ENCODE measurements at places on chromosomes 11 and 22.
A peak's percentile ranks its signal among the peaks of the same experiment; 100 is the strongest.

- DNase-seq, result no peak
These were observed 50.6 kb upstream of the ACCSL start for GRCh38 chr11:43997022-43997660.

DNA sequence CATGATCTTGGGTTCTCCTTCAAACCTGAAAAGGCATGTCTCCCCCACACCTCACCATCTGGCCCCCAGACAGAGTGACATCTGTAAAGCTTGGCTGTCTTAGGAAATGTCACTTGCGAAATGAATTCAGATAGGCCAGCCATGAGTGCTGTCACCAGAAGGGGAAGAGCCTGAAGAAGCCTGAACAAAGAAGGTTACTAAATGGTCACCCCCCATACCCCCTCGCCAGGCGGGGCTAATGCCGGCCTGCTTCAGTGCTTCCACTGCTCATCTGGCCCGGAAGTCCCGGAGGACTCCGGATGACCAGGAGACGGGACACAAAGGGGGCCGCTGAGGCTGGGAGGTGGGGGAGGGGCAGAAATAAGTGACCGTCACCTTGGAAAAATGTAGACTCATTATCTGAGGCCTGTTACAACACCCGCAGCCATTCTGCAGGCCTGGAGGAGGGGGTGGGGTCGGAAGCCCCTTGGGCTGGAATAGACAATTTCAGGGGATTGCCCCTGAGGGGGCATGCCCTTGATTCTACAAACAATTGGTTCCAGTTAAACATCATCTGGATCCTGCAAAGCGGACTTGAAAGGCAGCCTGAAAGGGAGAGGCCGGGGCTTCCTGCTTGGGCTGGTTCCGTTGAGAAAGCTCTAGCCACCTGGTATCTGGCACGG lies 43.2 kb downstream of the NAT10 start:
- no peak for DNase-seq

DNA sequence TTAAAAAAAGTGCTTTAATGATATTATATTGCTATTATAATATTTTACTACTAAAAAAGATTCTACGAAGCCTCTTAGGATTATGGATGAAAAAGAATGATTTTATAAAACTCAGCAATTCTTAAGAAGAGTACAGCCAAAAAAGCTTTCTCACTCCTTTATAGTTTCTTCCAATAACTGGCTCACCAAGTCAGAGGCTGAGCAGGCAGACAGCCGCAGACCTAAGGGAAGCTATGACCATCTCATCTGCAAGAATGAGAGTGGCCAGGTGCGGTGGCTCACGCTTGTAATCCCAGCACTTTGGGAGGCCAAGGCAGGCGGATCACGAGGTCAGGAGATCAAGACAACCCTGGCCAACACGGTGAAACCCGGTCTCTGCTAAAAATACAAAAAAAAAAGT lies 12.7 kb upstream of the EMID1 start:
- no peak for DNase-seq

DNA sequence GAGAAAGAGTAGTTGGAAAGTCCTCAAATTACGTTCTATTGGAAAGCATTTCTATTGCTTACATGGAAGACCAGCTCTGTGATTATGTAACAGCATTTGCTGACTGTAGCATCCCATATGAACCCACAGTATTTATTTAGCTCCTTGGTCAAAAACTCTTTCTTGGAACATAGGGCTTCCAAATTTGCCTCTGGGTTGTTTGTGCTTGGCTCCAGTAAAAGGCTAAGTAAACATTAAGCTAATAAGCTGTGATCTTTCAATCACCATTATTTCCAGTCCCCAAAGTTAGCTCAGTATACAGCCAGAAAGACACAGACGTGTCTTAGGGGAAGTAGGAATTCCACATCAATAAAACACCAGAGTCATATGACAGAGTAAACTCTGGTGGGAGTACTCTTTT lies 668.8 kb downstream of the DLG2 start:
- DNase-seq, result no peak

DNA sequence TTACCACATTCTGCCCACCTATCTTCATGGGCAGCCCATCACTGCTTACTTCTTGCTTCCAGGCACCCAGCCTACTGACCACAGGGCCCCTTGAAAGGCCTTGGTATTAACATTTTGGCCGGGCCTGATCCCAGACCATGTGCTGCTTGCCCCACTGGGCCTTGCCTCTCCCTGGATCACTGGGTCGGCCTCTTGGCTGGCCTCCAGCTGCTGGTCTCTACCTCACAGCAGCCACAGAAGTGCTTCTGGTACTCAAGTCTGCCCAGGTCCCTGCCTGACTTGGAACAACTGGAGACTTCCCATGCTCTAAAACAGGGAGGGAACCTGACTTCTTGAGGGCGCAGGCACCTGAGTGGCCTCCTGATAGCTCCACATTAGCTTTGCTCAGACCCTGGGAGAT lies 63.6 kb downstream of the THAP12 start:
- no peak for DNase-seq

DNA sequence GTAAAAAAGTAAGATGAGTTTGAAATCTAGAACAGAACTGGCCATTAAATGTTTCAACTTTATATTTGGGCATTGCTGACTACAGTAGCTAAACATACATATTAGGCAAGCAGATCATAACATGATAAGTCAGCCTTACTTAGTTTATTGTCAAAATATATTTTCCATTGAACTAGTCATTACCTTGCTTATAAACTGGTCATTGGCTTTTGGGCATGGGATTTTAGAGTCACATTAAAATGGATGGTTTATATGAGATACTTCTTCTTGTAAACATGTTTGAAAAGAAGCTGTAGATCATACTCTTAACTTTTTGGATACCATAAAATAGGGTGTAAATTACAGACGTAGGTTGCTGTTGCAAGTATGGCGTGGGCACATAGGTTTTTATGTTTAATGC lies 2.7 kb downstream of the HIPK3 start:
- no peak for DNase-seq

DNA sequence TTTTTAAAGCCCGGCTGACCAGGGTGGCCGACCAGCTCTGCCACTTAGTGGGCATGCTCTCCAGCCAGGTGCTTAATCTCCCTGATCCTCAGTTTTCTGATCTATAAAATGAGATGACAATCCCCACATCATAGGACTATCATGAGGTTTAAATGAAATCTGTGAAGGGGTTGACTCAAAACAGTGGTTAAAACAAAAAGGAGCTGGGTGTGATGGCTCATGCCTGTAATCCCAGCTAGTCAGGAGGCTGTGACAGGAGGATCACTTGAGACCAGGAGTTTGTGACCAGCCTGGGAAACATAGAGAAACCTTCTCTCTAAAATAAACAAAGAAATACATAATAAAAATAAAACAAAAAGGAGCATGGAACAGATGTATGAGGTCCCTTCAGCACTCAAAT lies 3.6 kb upstream of the C11orf86 start:
- DNase-seq, result no peak

DNA sequence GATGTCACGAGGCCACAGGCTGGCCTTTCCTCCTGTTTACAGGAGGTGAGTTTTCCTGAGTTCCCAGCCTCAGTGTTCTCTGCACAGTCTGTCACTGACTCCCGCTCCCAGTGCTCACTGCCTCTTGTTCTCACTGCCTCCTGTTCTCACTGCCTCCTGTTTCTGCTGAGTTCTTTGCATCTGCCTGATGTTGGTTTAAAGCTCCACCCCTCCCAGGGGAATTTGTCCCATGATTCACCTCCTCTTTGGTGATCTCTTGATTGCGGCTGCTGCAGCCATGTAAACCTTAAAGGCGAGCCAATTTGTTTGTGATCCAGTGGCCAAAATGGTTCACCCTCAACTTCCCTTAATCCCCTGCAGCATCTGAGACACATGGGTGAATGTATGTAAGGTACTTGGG lies 6.0 kb upstream of the TUBA8 start:
- DNase-seq, result no peak

DNA sequence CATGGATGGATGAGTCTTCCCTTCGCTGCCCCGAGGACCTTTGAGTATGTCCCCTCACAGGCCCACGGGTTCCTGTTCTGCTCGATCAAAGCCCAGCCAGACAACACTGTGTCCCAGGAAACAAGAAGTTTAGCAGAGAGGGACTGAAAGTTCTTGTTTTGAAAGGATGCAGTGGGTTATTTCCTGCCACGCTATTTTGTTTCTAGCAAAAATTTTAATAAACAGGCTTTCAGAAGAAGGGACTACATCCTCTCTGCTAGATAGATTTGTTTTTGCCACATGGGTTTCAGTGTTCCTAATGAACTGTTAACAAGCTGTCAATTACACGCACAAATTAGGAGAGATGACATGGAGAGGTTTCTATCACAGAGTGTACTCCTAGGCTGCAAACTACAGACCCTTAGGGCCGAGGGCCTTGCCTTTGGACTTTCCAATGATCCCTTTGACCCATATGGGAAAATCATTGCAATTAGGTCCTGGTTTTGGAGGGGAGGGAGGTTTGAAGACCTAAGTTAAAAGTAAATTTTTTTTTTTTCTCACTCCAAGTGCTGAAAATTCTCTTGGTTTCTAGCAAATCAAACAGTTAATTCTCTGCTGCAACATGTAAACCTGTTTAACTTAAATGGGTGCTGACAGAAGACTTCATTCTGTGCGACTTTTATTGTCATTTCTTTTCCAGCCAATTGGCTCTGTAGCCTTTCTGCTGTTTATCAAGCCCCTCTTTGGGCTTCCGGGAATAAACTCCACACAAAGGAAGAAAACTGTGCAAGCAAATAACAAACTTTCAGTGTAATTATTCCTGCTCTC lies 81.4 kb downstream of the RCN1 start:
- DNase-seq, result no peak

- DNase-seq, result peak; percentile 79
These were observed 415.1 kb downstream of the ETS1 start for GRCh38 chr11:128172046-128172878.

DNA sequence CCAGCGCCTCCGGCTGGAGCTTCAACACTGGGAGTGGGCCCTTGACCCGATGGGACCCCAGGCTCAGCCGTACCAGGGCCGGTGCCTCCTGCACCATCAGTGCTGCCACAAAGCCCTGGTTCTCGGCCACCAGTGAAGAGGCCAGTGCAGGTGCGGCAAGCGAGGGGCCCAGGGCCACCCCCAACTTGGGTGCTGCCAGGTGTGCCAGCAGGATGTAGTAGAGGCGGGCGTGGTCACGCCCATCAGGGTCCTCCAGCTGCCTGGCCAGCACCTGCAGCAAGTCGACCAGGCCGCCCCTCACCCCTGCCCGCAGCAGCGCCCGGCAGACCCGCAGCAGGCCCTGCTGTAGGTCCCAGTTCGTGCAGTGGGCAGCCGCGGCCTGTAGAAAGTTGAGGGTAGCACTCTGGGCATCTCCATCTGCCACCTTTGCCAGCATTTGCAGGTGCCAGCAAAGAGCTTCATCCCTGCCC lies 2.3 kb downstream of the AP5B1 start:
- DNase-seq, result no peak

DNA sequence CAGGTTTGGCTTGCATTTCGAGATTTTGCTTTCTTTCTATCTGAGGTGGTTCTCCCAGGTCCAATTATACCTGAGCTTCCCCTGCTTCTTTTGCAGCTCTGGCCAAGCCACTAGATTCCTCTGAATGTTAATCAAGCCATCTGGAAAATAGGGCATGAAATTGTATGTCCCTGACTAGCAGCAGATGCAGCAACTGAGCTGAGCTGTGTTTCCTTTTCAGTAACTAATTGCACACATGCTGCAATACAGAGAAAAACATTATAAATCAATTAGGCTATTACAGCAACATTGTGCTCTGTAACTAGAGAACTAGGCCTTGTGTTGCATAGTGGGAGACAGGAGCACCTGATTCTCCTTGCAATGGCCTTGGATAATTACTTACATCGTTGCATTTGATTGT lies 408.3 kb downstream of the ETS1 start:
- DNase-seq, result no peak

DNA sequence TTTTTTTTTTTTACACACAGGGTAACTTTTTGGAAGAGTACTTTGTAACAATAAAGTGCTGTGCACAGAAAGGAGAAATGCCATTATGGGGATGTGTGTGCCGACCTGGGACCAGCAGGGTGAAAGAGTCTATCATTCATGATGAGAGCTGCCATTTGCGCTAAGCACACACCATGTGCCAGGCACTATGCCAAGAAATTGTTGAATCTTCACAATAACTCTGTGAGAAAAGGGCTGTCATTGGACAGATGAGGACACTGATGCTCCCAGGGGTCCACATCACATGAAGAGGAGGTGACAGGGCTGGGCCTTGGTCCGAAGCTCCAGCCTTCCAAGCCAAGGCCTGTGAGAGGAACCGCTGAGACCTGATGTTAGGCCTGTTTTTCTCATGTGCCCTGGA lies 5.6 kb downstream of the DUSP18 start:
- DNase-seq, result no peak

DNA sequence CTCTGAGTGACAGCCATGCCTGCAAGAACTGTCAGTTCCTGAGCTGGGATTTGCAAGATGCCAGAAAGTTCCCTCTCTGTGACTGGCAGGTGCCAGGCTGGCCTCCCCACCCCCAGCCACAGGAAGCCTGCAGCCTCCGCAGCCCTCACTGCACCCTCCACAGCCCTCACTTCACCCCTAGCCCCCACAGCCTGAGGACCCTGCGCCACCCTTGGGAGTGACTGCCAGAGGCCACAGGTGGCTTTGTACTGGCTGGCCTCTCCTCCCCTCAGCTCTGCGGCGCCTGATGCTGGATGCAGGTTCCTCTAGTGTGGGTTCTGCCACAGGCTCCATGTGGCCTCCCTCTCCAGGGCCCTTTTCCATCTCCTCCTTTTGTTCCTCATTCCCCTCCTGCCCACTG lies 28.7 kb downstream of the MPPED1 start:
- no peak for DNase-seq

- no peak for DNase-seq
These were observed 33.4 kb downstream of the ARFGAP2 start for GRCh38 chr11:47143322-47143721.

DNA sequence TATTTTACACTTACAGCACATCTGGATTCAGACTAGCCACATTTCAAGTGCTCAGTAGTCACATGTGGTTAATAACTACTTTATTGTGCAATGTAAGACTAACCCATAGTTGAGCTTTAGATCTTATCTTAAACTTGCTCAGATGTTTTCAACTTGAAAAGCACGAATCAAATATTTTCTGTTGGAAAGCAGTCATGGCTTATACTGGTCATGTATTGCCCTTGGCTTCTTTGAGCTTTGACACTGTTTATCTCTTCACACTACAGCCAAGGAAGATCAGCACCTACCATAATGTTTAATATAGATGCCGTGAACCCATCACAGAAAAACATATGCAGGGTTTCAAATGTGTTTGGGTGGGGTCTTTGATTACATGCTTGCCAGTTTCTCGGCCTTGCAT lies 4.4 kb downstream of the RBX1 start:
- DNase-seq, result no peak

DNA sequence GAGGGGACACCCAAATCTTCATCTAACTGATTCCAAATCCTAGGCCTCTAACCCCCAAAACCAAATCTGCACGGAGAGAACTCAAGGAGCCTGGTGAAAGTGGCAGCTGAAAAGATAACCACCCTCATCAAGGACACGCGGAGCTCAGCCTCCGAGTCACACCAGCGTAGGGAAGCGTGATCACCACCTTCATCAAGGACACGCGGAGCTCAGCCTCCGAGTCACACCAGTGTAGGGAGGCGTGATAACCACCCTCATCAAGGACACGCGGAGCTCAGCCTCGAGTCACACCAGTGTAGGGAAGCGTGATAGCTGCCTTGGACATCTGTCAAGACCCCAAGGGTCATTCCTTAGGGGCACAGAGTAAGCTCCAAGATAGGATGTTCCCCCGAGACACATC lies 29.3 kb upstream of the SYT8 start:
- no peak for DNase-seq

GRCh38 chr11:26048271-26048670 lies 283.7 kb upstream of the ANO3 start:
- no peak for DNase-seq

- DNase-seq, result no peak
These were observed 2.6 kb downstream of the TAGLN start for GRCh38 chr11:117201658-117202305.

Data from stimulated activated naive CD4-positive, alpha-beta T cell treated with Interleukin-2 at 50 U/mL for 16 hours (primary cell).